ENCODE measurements at places on chromosomes 6 and 20.

DNA sequence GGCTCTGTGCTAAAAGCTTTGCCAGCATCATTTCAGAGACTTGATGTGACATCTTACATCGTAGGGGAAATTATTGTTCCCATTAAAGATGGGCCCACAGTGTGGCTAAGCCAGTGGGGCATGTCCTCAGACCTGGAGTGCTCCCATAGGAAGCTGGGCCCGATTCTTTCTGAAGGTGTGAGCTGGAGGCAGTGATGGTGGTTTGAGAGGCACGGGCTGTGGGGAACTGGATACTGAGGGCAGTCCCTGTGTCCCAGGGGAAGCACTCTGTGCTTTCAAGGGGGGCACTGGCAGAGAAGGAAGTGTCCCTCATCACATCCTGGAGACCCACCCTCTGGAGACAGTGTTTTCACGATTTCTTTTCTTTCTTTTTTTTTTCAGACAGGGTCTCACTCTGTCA is 8.6 kb upstream of the FAM110A start:
- DNase-seq: no peak

DNA sequence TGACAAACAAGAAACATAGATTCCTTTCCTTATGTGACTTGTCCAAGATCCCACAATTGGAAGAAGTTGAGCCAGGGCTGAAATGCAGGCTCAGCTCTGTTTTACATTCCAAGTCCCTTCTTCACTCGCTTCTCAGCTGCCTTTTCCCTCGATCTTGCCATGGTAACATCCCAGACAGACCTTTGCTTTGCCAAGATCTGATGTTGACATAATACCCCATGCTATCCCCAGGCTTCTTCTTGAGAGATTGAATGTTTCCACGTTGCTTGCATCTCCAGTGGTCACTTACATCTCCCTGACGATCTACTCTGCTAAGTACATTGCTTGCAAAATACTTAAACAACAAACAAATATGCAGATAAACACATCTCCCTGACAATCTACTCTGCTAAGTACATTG is 63.5 kb downstream of the TBXT start:
- no peak for DNase-seq

GRCh38 chr6:79764747-79765146 is 133.6 kb downstream of the SH3BGRL2 start:
- no peak for DNase-seq

GRCh38 chr20:44695674-44696300 is 19.4 kb upstream of the CCN5 start:
- DNase-seq: no peak

GRCh38 chr6:119195848-119196247 is 117.4 kb upstream of the FAM184A start:
- no peak for DNase-seq

- no peak for DNase-seq
Observed at GRCh38 chr6:19502301-19502700, 334.9 kb upstream of the ID4 start.

DNA sequence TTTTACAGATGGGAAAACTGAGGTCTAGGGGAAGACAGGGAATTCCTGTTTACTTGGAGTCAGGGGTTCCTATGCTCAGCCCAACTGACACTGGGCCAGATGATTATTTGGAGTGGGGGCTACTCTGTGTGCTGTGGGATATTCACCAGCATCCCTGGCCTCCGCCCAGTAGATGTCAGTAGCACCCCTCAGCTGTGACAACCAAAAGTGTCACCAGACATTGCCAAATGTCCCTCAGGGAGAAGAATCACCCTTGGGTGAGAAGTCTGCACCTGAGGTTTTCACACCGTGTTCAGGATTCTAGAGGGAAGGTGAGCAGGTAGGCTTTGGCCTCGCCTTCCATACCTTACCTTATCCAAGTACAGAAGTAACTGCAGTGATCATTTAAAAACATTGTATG is 27.6 kb downstream of the CDH26 start:
- DNase-seq: no peak

GRCh38 chr6:38012573-38012972 is 193.0 kb downstream of the ZFAND3 start:
- DNase-seq: no peak

- DNase-seq: no peak
Observed at GRCh38 chr6:4568138-4568537, 208.1 kb upstream of the CDYL start.

GRCh38 chr20:45860560-45861220 is 3.3 kb downstream of the ZSWIM3 start:
- DNase-seq: no peak

- no peak for DNase-seq
Observed at GRCh38 chr6:34144581-34145160, 1.2 kb downstream of the GRM4 start.

GRCh38 chr6:148883270-148883669 is 136.4 kb downstream of the UST start:
- no peak for DNase-seq

GRCh38 chr20:59828125-59829053 is 105.0 kb downstream of the SYCP2 start:
- no peak for DNase-seq

- no peak for DNase-seq
Observed at GRCh38 chr6:47737406-47737805, 39.0 kb downstream of the ADGRF4 start.

DNA sequence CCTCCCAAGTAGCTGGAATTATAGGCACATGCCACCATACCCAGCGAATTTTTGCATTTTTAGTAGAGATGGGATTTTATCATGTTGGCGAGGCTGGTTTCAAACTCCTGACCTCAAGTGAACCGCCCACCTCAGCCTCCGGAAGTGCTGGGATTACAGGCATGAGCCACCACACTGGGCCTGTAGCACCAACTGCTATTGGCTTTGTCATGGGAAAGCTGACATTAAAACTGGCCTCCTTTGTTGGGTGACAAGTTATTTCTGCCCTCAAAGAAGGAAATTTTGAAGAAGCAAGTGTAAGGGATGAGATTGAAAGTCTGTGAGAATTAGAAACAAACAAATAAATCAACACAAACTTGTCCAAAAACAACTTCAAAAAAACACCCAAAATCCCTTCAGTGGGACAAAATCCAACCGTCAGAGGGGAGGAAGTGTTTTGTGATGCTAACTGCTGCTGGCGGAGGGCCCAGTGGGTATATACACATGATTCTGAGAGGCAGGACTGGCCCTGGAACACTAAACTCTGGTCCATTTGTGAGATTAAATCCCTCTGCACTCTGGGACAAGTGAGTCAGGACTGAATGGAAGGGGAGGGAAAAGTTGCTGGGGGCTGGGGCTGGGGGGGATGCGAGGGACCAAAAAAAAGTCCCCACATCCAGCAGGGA is 87.5 kb upstream of the NAA20 start:
- DNase-seq: no peak

DNA sequence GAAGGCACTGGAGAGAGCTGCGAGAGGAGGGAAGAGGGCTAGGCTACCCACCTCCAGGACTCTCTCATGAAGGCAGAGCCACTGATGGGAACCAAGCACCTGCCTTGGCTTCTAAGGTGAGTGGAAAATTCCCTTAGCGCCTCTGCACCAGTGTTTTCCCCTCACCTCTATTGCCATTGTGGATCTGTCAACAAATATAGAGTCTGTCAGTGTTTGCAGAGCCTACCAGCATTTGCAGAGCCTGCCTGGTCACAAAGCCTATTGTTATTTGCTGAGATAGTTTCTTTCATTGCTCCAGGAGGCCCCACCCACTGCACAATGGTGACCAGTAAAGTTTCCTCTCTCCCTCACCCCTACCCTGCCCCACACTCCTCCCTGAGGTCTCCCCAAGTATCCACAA is 141.9 kb downstream of the MRPL14 start:
- DNase-seq: no peak

DNA sequence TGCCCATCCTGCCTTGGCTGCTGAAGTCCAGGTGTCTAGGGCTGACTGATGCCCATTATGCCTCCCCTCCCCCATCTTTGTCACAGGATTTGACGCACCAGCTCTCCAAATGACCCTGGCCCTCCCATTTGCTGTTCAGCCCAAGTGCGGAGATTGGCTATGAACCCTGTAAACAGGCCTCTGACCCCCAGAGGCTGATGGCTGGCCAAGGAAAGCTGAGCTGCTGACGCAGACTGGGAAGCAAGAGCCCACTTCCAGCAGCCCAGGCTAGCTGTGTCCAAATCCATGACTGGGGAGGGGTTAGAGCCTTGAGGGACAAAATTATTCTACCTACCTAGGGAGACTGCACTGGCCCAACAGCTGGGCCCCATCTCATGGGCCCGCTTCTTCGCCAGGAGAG is 797 bp upstream of the GNRH2 start:
- no peak for DNase-seq
